Lung (tissue), 17 donors: ENCODE measurements at places on chromosomes 5 and 9. TPM values are rescaled to one million over a fixed set of nuclear protein-coding genes. Genes with fewer than 3 reads are reported as not detected.

The MYMK gene
- not detected for total RNA-seq

The LECT2 gene
- not detected for total RNA-seq

The NFIB gene
- total RNA-seq: 189 TPM

The LCN1 gene
- not detected for total RNA-seq

The SLC34A3 gene
- 0.65 TPM for total RNA-seq

The GABBR2 gene
- 0.40 TPM for total RNA-seq

- no peak overlapping the region for H3K4me3 ChIP-seq
- no peak for DNase-seq
- no peaks in the 10 kb centered on the region for H3K36me3 ChIP-seq
- H3K27ac ChIP-seq: no peak overlapping the region
- no peaks in the 10 kb centered on the region for H3K27me3 ChIP-seq
- peaks cover 2% of the 10 kb centered on the region for H3K4me1 ChIP-seq
These were observed 362.7 kb downstream of the GADD45G start for GRCh38 chr9:89967527-89967926.

GRCh38 chr9:133686642-133687575 lies 50.7 kb downstream of the DBH start:
- no peak overlapping the region for H3K27ac ChIP-seq
- DNase-seq: no peak
- no peaks in the 10 kb centered on the region for H3K36me3 ChIP-seq
- no peaks in the 10 kb centered on the region for H3K27me3 ChIP-seq

GRCh38 chr9:89475891-89476440 lies 21.9 kb downstream of the SEMA4D start:
- H3K27ac ChIP-seq: no peak overlapping the region
- H3K4me1 ChIP-seq: no peaks in the 10 kb centered on the region
- no peak overlapping the region for H3K4me3 ChIP-seq
- no peak for DNase-seq
- H3K36me3 ChIP-seq: no peaks in the 10 kb centered on the region
- H3K27me3 ChIP-seq: no peaks in the 10 kb centered on the region

DNA sequence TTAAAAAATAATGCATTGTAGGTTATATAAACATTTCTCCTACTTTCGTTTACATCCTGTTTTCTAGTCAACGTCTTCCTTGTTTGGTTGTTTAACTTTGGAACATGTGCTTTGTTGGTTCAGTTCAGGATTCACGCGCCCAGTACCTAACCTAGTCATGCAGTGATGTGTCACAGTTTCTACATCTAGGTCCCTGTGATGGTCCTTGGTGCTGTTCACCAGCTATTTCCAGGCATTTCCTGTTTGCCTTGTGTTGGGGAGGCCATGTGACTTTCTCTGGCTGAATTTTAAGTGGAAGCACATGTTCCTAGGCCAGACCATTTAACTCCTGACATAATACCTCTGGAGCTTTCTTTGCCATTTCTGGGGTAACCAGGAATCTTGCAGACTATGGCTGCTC lies 292.3 kb downstream of the SMARCA2 start:
- no peak overlapping the region for H3K27ac ChIP-seq
- H3K4me3 ChIP-seq: no peak overlapping the region
- H3K27me3 ChIP-seq: no peaks in the 10 kb centered on the region
- DNase-seq: no peak
- H3K4me1 ChIP-seq: no peaks in the 10 kb centered on the region
- no peaks in the 10 kb centered on the region for H3K36me3 ChIP-seq

DNA sequence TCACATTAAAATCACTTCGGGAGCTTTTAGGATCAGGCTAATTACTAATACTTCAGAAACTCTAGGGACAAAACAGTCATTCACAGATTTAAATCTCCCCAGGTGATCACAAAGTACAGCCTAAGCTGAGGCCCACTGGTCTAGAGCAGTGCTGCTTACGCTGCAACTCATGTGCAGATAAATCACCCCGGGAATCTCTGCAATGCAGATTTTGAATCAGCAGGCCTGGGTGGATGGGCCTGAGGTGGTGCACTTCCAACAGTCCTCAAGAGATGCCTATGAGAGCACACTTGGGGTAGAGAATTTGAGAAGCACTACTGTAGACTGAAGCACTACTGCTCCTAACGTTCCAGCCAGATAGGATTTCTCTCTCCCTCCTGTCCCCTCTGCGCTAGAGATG lies 28.4 kb downstream of the CSF1R start:
- DNase-seq: no peak
- H3K4me3 ChIP-seq: no peak overlapping the region
- H3K27me3 ChIP-seq: no peaks in the 10 kb centered on the region

DNA sequence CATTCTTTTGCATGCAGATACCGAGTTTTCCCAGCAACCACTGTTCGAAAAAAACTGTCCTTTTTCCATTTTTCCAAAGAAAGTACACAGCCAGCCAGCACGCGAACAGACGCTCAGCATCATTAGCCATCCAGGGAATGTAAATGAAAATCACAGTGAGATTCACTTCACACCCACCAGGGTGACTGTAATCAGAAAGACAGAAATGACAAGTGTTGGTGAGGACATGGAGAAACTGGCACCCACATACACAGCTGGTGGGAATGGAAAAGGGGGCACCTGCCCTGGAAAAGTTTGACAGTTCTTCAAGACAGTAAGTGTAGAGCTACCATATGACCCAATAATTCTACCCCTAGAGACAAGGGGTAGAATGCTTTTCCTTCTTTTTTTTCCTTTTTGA lies 25.0 kb upstream of the NCS1 start:
- no peaks in the 10 kb centered on the region for H3K36me3 ChIP-seq
- H3K4me3 ChIP-seq: no peak overlapping the region
- peaks cover 5% of the 10 kb centered on the region for H3K27me3 ChIP-seq
- no peak overlapping the region for H3K27ac ChIP-seq

DNA sequence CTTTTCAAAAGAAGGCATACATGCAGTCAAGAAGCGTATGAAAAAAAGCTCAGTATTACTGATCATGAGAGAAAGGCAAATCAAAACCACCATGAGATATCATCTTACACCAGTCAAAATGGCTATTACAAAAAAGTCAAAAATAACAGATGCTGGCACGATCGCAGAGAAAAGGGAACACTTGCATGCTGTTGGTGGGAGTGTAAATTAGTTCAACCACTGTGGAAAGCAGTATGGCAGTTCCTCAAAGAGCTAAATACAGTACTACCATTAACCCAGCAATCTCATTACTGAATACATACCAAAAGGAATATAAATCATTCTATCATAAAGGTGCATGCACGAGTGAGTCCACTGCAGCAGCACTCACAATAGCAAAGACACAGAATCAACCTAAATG lies 24.5 kb downstream of the RETREG1 start:
- H3K27me3 ChIP-seq: peaks cover 23% of the 10 kb centered on the region
- no peaks in the 10 kb centered on the region for H3K4me1 ChIP-seq
- H3K4me3 ChIP-seq: no peak overlapping the region
- no peaks in the 10 kb centered on the region for H3K36me3 ChIP-seq
- no peak overlapping the region for H3K27ac ChIP-seq

- peaks cover 3% of the 10 kb centered on the region for H3K36me3 ChIP-seq
- H3K4me1 ChIP-seq: peaks cover 7% of the 10 kb centered on the region
- H3K27ac ChIP-seq: no peak overlapping the region
- DNase-seq: no peak
- H3K27me3 ChIP-seq: no peaks in the 10 kb centered on the region
- no peak overlapping the region for H3K4me3 ChIP-seq
These were observed 45.6 kb downstream of the GSN start for GRCh38 chr9:121313458-121314152.

GRCh38 chr5:149386166-149386565 lies 7.1 kb upstream of the IL17B start:
- H3K27me3 ChIP-seq: no peaks in the 10 kb centered on the region
- no peaks in the 10 kb centered on the region for H3K36me3 ChIP-seq
- DNase-seq: no peak

- DNase-seq: no peak
- H3K27ac ChIP-seq: no peak overlapping the region
- no peaks in the 10 kb centered on the region for H3K27me3 ChIP-seq
These were observed 2.5 kb upstream of the FSD1L start for GRCh38 chr9:105445203-105445881.

GRCh38 chr5:82406205-82406773 lies 128.1 kb upstream of the RPS23 start:
- H3K27me3 ChIP-seq: no peaks in the 10 kb centered on the region
- DNase-seq: no peak
- H3K27ac ChIP-seq: peak overlapping the region; percentile 74
- H3K36me3 ChIP-seq: no peaks in the 10 kb centered on the region
- H3K4me1 ChIP-seq: peaks cover 8% of the 10 kb centered on the region

- peak; percentile 67 for DNase-seq
- peak overlapping the region; percentile 95 for H3K27ac ChIP-seq
- H3K4me1 ChIP-seq: no peaks in the 10 kb centered on the region
- H3K27me3 ChIP-seq: no peaks in the 10 kb centered on the region
These were observed 1.1 kb downstream of the KIF2A start for GRCh38 chr5:62306896-62307689.

DNA sequence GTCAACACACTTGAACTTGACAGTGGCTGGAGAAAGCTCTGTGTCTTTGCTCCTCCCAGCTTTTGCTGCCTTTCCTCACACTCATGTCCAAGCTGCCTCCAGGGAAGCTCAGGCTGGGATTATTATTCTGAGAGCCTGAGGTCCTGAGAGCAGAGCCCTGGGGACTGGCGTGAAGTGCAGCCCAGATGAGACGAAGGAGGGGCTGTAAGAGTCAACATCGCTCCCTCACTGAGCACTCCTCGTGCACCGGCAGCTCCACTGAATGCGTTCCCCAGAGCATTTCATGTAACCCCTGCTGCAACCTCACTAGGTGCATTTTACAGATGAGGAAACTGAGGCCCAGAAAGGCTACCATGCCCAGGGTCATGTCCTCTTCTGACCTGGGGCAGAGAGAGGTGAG lies 63.5 kb upstream of the PHYKPL start:
- H3K4me3 ChIP-seq: no peak overlapping the region
- H3K27me3 ChIP-seq: no peaks in the 10 kb centered on the region
- no peak for DNase-seq

DNA sequence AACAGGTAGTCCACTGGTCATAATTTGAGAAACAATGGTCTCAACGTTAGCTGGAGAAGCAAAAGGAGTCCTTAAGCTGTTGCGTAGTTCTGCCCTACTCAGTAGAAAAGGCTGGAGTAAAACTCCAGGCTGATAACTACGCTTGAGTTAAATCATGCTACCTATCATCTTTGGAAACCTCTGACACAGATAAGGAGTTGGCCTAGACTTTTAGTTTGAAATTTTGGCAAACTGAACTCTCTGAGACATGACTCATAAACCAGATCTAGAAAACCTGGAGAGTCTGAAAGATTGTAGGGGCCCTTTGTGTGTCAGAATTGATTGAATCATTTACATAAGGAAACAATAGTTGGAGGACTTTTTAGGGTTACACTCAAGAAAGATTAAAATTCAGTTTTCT lies 26.3 kb downstream of the NMUR2 start:
- H3K4me3 ChIP-seq: no peak overlapping the region
- no peak overlapping the region for H3K27ac ChIP-seq
- no peaks in the 10 kb centered on the region for H3K4me1 ChIP-seq
- DNase-seq: no peak

DNA sequence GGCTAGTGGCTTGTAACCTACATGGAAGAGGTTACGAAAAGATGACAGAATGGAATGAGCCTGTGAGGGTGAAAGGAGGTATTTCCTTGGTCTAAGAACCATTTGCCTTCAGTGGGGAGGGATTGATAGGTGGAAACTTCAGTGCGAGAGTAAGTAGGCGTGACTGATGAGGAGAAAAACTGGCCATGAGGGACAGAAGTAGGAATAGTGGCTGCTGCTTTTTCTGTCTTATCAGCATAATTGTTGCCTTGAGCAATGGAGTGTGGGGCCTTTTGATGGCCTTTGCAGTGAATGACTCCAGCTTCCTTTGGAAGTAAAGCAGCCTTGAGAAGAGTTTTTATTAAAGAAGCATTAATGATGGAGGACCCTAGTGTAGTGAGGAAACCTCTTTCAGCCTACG lies 9.0 kb upstream of the ZNF79 start:
- no peaks in the 10 kb centered on the region for H3K27me3 ChIP-seq
- no peak for DNase-seq
- H3K4me1 ChIP-seq: no peaks in the 10 kb centered on the region
- no peaks in the 10 kb centered on the region for H3K36me3 ChIP-seq
- H3K4me3 ChIP-seq: no peak overlapping the region

DNA sequence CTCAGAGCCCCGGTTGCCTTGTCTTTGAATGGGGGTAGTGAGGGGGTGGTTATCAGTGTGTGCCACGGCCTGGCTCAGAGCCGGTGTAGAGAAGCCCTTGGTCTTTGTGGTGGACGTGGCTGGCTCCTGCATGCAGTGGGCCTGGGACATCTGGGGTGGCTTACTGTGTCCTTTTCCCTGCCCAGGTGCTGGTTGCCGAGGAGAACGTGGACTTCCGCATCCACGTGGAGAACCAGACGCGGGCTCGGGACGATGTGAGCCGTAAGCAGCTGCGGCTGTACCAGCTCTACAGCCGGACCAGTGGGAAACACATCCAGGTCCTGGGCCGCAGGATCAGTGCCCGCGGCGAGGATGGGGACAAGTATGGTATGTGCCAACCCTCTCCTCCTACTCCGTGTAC lies 16.5 kb downstream of the FGF18 start:
- no peak overlapping the region for H3K27ac ChIP-seq
- no peaks in the 10 kb centered on the region for H3K27me3 ChIP-seq
- H3K4me3 ChIP-seq: no peak overlapping the region
- no peaks in the 10 kb centered on the region for H3K36me3 ChIP-seq

- no peak overlapping the region for H3K27ac ChIP-seq
- no peak for DNase-seq
- no peaks in the 10 kb centered on the region for H3K27me3 ChIP-seq
- no peaks in the 10 kb centered on the region for H3K36me3 ChIP-seq
These were observed 8.7 kb downstream of the IGIP start for GRCh38 chr5:140134277-140134935.

DNA sequence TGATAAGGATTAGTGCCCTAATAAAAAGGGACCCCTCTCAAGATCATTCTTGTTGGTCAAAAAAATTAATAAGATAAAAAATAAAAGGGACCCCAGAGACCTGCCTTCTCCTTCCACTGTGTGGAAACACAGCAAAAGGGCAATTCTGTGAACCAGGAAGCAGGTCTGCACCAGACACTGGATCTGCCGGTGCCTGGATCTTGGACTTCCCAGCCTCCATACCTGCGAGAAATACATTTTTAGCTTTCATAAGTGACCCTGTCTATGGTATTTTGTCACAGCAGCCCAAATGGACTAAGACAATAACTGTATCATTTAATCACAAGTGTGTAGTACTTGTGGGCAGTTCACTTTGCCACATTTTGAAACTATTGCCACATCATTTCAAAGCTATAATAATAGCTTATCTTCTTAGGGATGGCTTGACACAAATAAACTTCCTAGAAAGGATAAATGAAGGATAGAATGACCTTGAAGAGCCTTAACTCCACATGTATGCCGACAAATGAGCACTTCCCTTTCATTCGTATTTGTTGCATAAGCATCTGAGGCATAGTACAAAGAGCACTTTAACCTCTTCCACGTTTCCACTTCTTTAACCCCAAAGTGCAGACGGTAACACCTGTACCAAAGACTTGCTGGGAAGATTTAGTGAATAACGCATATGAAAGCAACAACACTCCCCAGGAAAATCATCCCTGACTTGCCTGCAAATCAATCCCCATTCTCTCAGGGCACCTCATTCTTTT lies 336.5 kb downstream of the RFX3 start:
- H3K4me3 ChIP-seq: no peak overlapping the region
- H3K27me3 ChIP-seq: no peaks in the 10 kb centered on the region
- H3K4me1 ChIP-seq: no peaks in the 10 kb centered on the region
- H3K27ac ChIP-seq: no peak overlapping the region
- no peak for DNase-seq
